ENCODE measurements at places on chromosomes 7 and 10.
A peak's percentile ranks its signal among the peaks of the same experiment; 100 is the strongest.

DNA sequence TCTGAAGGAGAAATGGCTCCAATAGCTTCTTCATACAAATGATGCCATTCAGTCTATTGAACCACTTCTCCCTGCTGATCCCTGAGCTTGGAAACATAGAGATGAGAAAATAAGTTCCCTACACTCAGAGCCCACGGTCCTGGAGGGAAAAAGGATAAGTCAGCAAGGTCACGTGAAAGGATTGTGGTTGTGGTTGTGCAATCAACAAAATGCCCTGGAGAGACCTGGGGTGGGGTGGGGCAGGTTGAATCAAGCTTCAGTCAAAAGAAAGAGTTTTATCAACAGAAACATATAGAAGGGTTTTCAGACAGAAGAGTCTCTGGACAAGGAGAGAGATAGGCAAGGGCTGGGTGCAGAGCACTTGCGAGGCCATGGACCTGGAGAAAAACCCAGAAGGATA is 30.1 kb downstream of the C10orf90 start:
- no peak for DNase-seq

- no peak for DNase-seq
These were observed 9.3 kb upstream of the NRBF2 start for GRCh38 chr10:63123727-63124362.

DNA sequence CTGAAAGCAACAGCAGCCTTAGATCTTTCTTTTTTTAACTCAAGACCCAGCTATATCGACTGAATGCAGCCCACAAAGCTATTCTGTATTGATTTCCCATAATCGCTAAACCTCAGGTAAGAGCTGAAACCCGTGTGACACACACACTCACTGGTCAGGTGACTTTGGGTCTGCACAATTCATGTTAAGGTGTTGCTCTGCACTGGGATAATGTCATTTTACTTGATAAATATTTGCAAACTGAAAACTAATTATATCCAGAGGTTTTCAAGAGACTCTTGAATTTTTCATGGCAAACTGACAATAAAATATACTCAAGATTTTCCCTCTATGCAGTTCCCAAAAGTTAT is 33.1 kb downstream of the SCRN1 start:
- no peak for DNase-seq

- DNase-seq, result no peak
These were observed 96.7 kb downstream of the ARHGAP22 start for GRCh38 chr10:48507933-48508790.

DNA sequence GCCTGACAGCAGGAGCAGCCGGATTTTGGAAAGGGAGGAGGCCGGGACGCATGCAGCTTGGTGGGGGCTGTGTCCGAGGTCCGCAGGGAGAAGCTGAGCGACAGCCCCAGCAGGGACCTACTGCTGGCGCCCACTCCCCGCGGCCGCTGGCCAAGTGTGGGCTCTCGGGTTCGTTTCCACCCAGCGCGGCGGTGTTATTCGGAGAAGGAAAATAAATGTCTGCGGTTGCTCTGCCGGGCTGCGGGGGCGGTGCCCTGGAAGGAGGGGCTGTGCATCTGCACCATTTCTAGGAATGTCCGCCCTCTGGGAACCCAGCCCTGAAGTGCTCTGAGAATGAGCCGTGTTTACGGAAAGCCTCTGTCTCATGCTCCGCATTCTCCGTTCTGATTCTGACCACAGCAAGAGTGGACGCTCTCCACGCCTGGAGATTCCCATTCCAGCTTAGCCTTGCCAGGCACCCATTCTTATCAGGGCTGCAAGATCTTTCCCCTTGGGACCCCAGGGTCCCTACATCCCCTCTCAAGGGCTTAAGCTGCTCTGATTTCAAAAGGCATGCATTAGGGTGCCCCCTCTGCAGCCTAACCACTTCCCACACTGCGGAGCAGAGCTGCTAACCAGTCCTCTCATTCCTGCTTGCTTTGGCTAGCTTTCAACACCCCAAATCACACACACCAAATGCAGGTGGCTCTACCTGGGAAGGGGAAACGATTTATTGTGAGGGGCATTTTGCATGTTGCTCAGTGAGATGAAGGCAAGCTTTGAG is 256.6 kb upstream of the GLI3 start:
- peak; percentile 3 for DNase-seq

GRCh38 chr10:28892818-28893547 is 215.7 kb downstream of the BAMBI start:
- DNase-seq, result no peak

DNA sequence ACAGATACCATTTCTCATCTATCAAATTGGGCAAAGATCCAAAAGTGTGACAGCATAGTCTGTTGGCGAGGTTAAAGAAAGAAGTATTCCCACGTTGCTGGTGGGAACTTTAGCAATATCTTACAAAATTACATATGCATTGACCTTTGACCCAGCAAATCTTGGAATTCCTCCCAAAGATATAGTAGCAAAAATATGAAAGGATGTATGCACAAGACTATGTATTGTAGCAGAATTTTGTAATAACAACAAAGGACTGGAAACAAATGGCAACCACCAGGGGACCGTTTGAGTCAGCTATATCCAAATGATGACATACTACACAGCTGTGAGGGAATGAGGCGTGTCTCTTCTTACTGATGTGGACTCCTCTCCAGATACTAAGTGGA is 50.2 kb downstream of the KCNH2 start:
- no peak for DNase-seq

DNA sequence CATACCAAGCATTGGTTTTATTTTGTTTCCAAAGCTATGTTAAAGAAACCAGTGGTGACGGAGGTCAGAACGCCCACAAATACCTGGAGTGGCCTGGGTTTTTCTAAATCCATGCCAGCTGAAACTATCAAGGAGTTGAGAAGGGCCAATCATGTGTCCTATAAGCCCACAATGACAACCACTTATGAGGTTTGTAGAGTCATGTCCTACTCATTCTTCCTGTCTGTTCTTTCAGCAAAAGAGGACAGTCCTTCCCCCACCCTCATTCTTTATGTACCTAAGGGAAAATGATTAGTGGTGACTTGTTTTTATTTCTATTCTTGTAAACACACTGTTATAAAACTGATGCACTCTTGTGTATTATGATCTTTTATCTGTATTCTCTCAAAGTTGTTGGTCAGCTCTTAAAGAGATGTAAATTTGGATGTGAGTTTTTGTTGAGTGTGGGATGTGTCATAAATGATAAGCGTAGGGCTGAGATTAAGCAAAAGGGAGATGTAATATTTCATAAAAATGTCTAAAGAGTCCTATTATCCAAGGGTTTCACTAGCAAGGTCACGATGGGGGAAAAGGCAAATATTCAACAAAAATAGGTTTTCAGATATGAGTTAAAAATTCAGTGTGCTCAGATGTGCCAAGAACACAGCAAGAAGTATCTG is 294.4 kb downstream of the BICC1 start:
- no peak for DNase-seq

- DNase-seq, result no peak
These were observed 40.9 kb upstream of the ATRNL1 start for GRCh38 chr10:115052226-115052625.

DNA sequence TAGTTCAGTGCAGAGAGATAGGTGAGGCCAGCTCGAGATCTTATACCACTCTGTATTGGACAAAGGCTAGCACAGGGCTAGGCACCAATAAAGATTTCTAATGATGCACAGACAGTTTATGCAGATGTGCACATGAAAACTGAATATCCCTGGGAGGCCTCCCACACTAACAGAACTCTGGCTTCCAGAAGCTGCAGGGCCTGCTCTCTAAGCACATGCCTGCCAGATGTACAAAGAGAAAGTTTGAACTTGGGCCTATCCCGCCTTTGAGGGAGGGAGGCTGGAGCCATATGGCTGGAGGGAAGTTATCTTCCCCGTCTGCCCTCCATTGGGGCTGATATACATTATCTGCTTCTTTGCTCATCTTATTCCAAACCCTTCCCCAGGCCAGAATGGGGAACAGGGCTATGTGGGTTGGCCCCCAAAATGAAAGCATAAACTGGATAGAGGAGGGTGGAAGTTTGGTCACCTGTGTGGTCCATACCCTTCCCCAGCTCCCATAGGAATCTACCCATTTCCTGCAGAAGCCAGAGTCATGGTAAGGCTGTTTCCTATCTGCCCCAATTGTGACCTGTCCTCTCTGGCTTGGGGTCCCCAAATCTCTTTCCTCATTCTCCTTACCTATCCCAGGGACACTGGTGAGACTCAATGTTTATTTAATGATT is 3.8 kb downstream of the KAZALD1 start:
- no peak for DNase-seq

DNA sequence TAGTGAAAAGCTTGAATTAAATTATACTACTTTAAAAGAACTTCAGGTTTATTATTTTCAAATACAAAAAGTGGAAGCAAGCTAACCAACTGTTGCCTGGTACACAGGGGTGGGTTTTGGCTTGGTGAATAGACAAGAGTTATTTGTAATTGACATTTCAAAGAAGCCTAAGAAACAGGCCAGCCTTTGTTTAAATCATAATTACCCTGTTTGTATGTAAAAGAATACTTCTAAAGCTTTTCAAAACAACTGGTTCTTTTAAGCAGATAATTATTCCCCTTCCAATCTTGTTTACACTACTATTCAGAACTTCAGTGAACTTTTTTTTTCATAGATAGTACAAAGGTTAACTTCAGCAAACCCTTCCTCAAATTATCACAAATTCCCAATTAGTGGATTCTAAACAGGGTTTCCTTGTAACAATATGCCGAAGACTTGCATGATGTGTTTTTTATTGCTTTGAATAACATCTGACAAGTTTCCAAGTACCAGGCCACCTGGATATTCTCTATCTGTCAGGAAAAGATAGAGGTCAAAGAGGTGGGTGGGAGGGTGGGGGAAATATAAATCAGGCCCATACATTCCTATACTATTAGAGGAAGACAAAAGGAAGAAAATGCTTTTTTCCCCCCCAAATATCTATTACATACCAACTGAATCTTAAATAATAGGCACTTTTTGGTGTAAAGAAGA is 20.4 kb downstream of the SSMEM1 start:
- DNase-seq, result no peak

DNA sequence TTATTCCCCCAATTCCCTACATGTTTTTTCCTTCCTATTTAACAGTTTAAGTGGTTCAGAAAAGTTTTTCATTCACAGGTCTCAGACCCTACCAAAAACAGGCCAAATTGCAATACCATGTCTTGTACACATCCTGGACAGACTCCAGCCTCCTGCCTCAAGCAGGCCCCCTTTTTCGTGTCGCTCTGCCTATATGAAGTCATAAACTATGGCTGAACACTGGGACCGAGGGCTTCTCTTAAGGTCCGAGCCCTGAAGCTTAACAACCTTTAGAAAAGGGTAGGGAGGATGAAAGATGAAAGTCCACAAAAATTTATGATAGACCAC is 1.4 kb downstream of the FBXW4 start:
- DNase-seq, result no peak

- no peak for DNase-seq
These were observed 126.7 kb upstream of the C1QL3 start for GRCh38 chr10:16648366-16648765.

GRCh38 chr7:129162732-129163131 is 18.2 kb downstream of the TSPAN33 start:
- no peak for DNase-seq

Measured in stimulated activated CD4-positive, alpha-beta T cell treated with anti-CD3 and anti-CD28 coated beads, Interleukin-4, amount 100 ng/mL, for 24 hours (primary cell).